ENCODE measurements at places on chromosomes 3 and 15.

DNA sequence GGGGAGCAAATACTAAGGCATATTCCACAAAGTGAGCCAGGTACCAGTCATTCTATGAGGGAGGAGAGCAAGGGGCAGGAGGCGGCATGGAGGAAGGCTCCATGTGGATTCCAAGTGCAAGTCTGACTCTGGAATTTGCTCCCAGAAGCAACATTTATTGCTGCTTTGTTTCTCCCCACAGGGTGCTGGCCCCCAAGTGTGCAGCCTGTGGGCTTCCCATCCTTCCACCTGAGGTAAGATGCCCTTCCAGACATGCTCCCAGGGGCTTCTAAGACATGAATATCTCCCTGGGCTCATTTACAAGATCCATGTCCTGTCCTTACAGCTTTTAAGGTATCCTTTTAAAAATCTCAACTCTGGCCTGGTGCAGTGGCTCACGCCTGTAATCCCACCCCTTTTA lies 15.9 kb upstream of the SACM1L start:
- no peak for DNase-seq

DNA sequence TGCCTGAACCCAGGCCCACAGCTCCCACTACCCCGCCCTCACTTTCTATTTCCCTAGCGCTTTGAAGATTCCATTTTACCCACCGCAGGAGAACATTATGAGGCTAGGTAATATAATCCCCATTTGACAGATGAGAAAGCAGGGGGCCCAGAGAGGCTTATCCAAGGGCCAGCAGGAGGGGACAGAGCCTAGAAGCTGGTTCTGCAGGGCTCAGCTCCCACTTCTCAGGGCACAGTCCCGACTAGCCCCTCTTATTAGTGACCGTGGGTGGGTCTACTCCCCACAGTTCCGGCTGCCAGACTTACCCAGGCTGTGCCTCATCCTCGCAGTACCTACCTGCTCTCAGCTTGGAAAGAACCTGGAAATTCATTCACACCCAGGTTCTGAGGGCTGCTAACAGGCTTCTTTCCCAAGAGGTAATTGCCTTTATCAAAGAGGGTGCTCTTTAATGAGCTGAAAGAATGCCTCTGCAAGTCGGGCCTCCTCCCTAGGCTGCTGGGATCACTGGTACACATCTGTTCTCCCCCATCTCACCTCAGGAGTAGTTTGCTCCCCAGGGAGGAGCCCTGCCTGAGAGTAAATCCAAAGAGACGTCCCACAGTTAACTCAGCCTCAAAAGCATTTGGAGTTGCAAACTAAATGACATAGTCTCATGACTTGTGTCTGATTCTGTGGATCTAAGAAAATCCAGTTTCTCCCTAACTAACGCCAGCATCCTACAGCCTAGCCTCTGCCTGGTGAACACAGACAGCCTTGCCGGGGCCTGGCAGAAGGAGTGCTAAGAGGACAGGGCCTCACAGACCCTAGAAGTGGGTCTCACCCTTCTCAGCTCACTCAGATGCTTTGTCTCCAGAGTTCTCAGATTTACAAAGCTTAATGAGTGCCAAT lies 125.0 kb downstream of the CHSY1 start:
- DNase-seq = no peak

DNA sequence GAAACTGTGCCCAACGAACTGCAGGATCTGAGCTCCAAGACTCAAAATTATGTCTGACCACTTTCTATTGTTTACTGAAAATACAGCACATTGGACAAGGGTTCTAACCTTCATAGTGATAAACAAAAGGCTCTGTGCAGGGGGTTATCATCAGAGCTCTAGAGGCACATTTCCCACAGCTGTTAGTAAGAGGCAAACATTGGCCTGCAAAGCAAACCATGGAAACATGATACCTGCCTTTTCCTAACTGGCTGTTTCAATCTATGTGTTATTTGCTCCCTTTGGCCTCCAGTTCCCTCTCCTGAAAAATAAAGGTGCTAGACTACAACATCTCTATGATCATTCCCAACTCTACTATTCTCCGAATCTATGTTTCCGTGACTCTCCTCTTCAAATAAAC lies 159.7 kb upstream of the ARHGEF26 start:
- DNase-seq = no peak

DNA sequence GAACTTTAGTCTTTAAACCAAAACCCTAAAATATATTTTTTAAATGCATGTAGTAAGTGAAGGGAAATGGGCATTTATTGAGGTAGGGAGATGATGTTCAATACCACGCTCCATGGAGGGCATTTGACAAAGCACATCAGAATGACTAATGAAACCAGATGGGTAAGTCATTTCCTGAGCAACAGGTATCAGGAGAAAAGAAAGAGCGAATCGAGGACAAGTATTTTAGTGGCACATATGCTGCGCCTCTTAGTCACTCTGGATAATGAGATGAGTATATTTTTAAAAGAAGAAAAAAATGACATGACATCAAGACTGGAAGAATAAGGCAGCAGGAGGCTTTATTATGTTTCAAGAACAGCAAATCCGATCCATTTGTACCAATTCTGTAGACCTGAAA lies 129.0 kb upstream of the ARHGEF3 start:
- DNase-seq = no peak

GRCh38 chr15:77863491-77864105 lies 213.9 kb downstream of the TBC1D2B start:
- no peak for DNase-seq

DNA sequence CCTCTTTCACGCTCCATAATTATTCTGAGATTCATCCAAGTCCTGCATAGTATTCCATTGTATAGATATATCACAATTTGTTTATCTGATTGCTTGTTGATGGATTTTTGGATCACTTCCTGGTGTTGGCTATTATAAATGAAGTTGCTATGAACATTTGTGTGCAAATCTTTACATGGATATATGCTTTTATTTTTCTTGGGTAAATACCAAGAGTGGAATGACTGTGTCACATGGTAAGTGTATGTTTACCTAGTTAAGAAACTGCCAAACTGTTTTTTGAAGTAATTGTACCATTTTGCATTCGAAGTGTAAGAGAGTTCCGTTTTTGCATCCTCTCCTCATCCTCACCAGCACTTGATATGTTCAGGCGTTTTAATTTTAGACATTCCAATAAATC lies 34.6 kb upstream of the ROPN1 start:
- DNase-seq = no peak

- DNase-seq = no peak
Observed at GRCh38 chr3:54122324-54123002, at the start of gene CACNA2D3. TSS of gene CACNA2D3 (plus strand) at chr3:54122552.

- DNase-seq = no peak
Observed at GRCh38 chr3:151568184-151568583, 107.3 kb upstream of the IGSF10 start.

- no peak for DNase-seq
Observed at GRCh38 chr3:179732661-179733348, 80.0 kb downstream of the USP13 start.

DNA sequence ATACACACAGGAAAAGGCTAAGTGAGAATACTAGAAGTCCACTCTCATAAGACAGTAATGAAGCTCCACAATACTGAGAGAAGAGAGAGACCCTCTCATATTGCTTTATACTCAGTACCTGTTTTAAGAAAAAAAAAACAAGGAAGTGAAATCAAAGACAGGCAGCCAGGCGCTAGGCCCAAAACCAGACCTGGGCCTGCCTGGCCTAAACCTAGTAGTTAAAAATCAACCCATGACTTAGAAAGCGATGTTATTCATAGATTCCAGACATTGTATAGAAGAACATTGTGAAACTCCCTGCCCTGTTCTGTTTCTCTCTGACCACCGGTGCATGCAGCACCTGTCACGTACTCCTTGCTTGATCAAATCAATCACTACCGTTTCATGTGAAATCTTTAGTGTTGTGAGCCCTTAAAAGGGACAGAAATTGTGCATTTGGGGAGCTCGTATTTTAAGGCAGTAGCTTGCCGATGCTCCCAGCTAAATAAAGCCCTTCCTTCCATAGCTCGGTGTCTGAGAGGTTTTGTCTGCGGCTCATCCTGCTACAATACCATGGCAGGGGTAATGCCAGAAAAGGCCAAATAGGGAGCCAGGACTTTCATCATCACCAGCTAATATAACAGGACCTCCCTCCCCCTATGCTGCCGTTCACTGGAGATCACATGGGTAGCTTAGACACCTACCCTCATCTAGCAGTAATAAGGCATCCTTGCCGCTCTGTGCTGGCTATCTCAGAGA lies 1294.1 kb downstream of the NSUN3 start:
- DNase-seq = no peak

- no peak for DNase-seq
Observed at GRCh38 chr3:191366675-191367074, 36.3 kb upstream of the UTS2B start.

DNA sequence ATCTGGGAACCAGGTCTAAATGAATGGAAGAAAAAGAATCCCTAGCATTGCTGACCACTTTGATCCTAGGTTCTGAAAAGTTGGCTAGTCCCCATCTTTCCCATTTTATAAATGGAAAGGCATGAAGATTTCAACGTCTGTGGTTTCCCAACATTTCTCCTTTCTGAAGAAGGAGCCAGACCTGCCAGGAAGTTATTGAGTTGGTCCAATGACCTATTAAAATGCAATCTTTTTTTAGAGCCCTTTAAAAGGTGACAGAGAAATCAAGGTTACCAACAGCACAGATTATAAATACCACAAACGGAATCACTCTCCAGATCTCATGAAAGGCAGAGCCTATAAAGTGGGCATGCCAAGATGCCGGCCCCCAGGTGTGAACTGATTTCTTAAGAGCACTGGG lies 505.6 kb upstream of the THBS1 start:
- DNase-seq = peak; percentile 64

GRCh38 chr3:116083683-116084082 lies 361.6 kb downstream of the LSAMP start:
- no peak for DNase-seq

- DNase-seq = no peak
Observed at GRCh38 chr3:146705225-146705624, 100.1 kb upstream of the PLSCR5 start.

Measured in fibroblast of skin of left quadriceps (primary cell).